Left renal cortex interstitium (tissue), 4 donors: ENCODE measurements at places on chromosomes 16 and 17.

DNA sequence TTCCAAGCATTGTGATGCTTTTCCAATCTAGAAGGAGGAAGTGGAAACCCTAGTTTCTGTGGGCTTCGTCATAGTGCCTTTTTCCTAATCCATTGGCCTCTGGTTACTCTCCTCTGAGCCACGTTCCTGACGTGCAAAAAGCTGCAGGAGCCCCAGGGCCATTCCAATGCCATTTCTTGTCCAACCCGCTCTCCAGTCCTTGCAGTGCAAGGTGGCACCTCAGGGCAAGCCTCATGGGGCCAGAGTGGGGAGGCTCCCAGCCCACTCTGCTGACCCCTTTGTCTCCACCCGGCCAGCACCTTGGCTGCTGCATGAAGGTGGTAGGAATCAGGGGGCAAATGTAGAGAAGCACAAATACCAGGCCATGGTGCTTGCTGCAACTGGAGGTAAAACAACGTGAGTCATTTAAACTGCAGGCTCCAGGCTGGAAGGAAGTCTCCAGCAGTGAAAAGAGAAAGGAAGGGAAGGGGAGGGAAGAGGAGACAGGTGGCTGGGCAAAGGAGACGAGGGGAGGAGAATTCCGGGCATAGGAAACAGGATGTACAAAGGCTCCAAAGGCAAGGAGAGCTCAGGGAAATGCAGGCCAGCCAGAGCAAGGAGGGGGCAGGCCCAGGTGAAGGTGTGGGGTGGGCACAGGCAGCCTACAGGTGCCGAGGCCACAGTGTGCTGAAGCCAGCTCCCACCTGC lies 168.2 kb upstream of the TNRC6C start:
- no peak for DNase-seq

GRCh38 chr17:52827526-52827925 lies 669.0 kb upstream of the CA10 start:
- no peak for DNase-seq

DNA sequence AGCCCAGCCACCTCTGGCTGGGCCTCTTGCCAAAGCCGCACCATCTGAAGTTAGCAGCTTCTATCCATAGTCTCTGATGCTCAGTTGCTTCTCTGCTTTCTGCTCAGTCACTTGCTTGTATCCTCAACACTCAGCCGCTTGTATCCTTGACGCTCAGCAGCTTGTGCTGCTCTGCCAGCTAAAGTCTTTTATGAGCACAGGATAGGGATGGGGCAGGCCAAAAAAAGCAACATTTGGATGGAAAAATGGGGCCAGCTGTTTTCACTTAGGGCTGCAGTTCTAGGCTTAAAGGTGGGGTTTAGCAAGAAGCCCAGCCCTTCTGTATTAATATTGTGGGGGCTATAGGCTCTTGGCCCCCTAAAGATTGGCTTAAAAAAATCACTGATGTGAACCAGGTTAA lies 739.4 kb downstream of the CDH8 start:
- no peak for DNase-seq

DNA sequence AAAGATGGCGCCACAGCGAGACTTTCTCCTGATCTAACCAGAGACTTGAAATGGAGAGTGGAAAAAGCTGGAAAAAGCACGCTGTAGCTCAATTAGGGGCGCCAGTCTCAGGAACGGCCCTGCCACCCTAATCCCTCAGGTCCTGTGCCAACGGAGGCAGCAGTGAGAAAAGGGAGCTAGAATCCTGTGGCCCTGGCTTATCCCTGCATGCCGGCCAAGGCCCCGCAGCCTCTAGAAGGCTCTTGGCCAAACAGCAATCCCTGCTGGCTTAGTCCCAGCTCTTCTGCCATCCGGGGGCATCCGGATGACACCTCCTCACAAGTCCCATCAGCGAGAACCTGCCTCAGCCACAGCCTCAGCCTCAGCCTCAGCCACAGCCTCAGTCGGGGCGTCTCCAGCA lies 69.8 kb downstream of the MRM3 start:
- no peak for DNase-seq

DNA sequence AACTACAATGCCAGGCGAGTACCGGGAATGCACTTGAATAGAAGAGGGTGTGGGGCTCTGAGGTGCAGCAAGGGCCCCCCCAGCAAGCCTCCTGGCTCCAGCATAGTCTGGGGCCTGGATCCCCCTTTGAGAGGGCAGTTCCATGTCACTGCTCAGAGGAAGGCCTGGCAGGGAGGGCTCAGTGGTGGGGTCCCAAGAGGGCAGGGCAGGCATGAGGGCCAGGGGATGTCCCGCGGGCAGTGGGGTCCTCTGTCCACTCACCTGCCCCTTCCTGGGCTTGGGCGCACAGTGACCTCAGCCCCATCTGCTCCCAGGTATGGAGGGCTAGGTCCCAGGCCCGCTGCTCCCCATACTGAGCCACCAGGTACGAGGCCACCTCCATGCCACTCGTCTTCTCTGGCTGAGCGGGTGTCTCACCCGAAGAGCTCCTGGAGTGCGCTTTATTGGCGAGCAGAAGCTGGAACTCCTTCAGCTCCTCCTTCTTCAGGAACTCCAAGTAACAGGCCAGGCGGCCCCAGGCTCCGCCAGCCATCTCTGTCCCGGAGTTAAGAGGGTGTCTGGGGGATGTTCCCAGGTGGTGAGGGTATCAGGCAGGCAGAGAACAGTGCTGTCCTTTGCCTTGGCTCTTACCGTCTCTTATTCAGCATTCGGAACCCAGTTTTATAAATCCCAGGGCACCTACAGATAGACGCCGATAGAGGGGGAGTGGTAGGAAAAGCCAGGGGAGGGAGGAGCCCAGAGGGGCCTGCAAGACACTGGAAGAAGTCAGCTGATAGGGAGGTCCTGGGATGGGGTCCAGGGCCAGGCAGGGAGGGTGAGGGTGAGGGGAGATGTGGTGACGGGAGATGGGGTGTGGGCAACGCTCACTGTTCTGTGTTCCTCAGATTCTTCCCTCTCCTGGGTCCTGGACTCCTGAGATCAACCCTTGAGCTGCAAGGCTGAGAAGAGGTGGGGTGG lies 605 bp downstream of the NLRP1 start:
- no peak for DNase-seq

- DNase-seq = no peak
Measured at GRCh38 chr17:48542114-48542656, 2.7 kb downstream of the HOXB2 start.

- no peak for DNase-seq
Measured at GRCh38 chr16:15899538-15900100, 11.2 kb upstream of the CEP20 start.

DNA sequence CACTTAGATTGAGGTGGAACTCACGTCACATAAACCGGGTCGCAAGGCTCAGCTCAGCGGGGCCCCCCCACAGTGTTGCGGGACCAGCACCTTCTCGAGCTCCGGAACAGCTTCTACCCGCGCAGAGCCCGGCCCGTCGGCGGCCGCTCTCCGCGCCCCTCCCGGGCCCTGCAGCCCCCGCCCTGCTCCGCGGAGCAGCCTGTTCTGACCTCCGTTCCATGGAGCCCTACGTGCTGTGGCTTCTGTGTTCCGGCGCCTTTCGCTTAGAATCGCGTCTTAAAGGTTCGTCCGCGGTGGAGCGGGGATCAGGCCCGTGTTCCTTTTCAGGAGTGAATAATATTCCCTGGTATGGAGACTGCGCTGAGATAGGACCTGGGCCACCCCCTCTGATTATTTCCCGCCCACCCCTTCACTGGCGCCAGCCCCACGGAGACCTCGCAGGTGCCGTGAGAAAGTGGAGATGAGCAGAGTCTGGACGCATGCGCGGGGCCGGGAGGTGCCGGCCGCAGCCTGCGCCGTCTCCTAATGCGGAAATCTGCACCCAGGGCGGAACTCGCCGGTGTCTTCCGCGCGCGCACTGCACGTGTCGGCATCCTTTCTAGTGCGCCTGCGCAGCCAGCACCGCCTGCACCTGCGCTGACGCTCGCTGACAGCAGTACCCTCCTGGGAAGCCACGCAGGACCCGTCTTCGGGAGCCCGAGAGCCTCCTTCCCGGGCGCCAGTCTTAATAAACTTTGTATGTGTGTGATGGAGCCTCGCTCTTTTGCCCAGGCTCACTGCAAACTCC lies 30.9 kb downstream of the ZNF778 start:
- DNase-seq = no peak

GRCh38 chr17:10563991-10564660 lies 14.7 kb upstream of the MYH2 start:
- no peak for DNase-seq

DNA sequence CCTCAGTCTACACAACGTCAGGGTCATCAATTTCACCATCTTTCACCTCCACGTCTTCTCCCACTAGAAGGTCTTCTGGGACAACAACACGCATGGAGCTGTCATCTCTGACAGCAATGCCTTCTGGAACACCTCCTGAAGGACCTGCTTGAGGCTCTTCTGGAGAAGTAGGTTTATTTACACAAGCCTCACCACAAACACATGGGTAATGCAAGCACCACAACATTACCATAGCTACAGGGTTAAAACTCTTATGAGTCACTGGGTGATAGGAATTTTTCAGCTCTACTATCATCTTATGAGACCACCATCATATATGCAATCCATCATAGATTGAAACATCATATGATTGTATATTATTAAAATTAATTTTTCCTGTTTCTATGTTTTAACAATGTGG lies 215.4 kb downstream of the CHD9NB start:
- DNase-seq = no peak

DNA sequence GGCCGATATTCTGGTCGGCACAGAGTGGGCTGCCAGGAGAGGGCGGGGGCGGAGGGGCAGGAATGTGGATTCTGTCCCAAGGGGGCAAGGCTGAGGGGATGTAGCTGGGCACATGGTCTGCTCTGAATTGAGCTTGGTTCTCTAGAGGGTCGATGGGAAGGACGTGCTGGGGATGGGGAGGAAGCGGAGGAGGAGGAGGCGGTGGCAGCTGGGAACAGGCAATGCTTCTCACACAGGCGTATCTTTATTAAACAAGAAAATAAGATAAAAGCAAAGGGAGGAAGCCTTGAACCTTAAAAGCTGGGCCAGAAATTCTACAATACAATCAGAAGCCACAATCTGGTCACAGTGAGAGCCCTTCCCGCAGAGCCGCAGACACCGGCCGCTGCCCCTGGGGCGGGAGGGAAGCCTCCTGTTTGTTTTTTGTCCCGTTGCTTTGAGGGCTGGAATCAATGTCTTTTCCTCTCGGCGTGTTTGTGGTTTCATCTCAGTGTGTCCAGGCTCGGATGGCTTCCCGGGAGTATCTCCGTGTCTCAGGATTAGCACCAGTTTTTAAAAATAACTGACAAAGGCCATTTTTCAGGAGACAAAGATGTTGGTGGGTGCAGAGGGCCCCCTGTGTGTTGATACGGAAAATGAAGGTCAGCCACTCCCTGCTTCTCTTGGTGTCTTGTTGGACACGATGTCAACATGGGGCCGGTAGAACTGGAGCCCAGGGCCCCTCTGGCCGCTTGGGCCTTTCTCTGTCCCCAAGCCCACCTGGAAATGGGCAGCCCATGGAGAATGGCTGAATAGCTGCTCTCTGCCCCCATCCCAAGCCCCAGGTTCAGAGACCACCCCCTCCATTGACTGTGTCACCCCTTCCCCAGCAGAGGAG lies 12.3 kb upstream of the SLC7A5 start:
- no peak for DNase-seq

- no peak for DNase-seq
Measured at GRCh38 chr16:27801289-27801945, 251.5 kb downstream of the KATNIP start.

- DNase-seq = no peak
Measured at GRCh38 chr16:28189245-28189644, 22.5 kb downstream of the XPO6 start.

DNA sequence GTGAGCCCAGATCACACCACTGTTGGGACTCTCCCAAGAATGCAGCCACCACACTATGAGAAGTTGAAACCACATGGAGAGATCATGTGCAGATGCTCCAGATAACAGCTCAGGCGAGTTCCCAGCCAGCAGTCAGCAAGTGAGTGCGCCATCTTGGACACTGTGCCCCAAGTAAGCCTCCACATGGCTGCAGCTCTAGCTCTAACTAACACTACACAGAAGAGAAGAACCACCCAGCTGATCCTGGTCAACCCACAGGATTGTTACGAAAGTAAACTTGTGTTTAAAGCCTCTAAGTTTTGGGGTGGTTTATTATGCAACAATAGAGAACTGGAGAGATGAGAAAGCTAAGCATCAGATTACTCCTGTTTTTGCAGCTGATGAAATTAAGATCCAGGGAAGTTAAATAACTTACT lies 25.8 kb downstream of the SLC38A7 start:
- no peak for DNase-seq

GRCh38 chr16:2987833-2988232 lies 7.6 kb upstream of the PKMYT1 start:
- DNase-seq = no peak

DNA sequence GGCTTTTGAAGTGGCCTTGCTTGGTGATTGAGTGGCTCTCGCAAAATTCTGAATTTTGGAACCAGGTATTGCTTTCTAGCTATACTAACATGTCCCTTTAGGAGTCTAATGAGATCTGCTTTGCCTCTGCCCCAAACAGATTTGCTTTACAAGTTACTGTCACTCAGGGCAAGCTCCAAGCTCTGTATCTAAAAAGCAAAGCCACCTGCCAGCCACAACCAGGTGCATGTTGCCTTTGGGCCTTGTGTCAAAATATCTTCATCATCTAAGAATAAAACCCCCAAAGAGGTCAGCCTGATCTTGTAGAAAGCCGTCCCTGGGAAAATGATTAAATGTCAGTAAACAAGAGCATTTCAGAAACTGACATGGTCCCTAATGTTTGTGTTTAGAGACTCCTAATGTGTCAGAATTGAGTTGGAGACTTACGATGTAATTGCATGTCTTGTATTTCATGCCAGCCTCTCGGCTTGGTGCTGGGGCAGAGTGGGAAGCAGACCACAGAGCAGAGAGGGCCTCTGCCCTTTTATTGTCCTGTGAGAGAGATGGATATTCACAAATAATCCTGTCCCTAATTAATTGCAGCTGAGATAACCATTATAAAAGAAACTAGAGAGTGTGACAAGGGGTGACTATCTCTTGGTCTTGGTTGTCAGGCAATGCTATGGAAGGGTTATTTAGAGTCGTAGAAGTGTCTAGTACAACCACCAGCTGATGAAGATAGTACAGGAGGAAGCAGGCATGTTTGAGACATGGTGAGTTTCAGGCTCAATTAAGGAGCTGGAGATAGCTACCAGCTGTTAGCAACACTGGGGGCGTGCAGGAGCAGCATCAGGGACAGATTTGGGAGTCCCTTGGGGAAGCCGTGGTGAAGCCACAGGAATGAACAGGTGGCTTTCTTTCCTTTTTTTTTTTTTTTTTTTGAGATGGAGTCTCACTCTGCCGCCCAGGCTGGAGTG lies 90.7 kb downstream of the PITPNC1 start:
- no peak for DNase-seq

DNA sequence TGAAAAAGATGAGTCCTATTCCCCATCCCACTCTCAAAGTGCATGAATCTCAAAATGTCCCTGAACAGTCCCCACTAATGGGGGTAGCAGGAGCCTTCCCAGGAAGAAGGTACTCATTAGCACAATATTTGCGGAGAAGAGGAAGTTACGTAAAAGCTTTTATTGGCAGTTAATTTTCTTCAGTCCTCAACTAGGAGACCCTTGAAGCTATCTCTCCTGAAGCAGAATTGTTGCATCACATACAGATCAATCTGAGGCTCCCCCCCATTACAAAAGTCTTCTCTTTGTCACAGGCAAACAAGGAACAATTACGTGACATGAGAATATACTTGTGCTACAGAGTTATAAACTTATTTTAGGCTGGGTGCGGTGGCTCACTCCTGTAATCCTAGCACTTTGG lies 14.2 kb downstream of the SLFN12L start:
- no peak for DNase-seq
